ENCODE measurements at places on chromosomes 4 and X.

GRCh38 chr4:152579107-152579764 lies 43.3 kb upstream of the FBXW7 start:
- DNase-seq = no peak

GRCh38 chr4:47538825-47539154 lies 53.7 kb downstream of the ATP10D start:
- DNase-seq = no peak

DNA sequence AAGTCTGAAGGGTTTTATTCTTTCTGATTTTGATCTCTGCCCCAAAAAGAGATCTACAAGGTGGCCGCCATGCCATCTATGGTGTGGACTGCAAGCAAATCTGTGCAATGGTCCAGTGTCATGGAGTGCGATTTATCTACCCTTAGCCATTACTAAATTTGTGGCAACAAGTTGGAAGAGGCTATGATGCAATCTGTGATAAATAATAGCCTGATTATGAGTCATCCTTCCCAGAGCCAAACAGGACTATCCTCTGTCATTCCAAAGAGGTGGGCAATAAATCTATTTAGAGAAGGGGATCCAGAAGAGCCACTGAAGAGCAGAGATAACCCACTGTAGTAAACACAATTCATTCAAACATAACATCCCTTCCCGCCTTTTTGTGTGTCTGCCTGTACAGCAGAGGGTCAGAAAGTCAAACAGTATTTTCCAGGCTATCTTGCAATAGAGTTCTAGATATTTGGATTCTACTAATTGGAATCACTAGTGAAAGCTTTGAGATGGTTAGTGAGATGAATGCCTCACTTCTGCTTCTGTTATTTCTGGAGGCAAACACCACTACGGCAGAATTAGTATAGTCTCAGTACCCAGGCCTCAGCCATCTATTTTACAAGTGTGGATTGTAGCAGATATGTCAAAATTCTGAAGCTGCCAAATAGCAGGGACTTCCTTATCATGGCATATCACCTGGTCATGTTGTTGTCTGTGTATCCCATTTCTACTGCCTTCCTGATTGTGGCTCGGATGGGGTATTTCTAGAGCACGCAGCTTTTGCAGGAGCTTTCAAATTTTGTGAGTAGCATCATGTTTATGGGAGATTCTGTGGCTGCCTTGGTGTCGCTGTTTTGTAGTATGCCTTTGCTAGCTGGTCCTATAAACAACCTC lies 192.0 kb downstream of the SMIM20 start:
- no peak for DNase-seq

GRCh38 chr4:71300964-71301363 lies 37.9 kb upstream of the SLC4A4 start:
- DNase-seq = no peak

DNA sequence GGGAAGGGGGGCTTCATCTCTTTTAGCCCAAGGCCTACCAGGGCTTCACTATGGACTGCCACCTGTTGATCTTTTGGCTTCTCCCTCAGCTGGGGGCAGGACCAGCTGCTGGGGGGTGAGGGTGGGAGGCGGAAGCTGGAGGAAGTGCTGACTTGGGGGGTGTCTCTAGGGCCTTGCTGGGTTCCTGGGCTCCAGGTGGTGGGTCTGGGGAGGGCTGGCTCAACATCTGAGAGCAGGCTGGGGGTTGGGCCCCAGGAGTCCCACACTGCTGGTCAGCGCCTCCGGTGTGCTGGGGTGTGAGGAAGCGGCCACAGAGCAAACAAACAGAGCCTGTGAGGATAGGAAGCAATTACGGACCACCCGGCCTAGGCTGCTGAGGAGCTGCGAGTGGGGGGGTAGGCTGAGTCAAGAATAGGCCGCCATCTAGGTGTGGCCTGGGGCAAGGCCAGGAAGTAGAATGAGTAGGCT lies 85.7 kb downstream of the EFNB1 start:
- no peak for DNase-seq

DNA sequence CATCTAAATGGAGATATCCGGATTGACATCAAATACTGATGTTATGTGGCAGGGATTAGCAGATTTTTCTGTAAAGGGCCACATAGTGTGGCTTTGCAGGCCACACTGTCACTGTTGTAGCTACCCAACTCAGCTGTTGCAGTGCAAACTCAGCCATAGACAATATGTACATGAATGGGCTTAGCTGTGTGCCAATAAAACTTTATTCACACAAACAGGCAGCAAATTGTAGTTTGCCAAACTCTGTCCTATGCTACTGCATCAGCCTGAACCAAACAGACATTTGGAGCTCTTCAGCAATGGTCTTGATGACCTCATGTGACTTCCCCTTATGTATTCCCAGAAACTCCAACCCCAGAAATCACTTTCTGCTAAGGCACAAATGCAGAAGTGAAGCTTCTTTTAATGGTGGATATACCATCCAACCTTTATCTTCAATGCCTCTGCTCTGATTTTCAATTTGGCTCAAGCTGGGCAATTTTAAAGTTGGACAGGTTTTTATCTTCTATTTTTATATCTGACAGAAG lies 18.4 kb upstream of the TRPC5OS start:
- no peak for DNase-seq

DNA sequence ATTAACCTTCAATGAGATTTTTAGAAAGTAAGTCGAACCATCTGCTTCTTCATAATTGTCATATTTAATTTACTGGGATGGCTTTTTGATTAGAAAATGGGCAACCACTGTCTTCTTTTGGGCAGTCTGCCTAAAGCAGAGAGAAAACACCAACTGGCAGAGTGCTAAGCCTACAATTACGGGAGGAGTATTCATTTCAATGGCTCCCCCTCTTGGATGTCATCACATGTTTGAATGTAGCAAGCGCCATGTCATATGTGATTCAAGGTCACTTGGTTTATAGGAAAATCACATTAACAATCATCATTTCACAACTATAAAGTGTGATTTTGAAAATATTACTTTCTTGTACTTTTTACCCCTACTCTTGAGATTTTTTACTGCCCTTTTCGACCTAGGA lies 261.9 kb downstream of the FRMPD4 start:
- DNase-seq = no peak

- DNase-seq = no peak
These were observed 1209.7 kb upstream of the PABPC4L start for GRCh38 chr4:135411251-135411650.

- no peak for DNase-seq
These were observed 34.7 kb upstream of the ENPP6 start for GRCh38 chr4:184252136-184253071.

- DNase-seq = no peak
These were observed 62.2 kb downstream of the ANXA3 start for GRCh38 chr4:78613522-78614321.

GRCh38 chrX:88982933-88983332 lies 235.9 kb downstream of the CPXCR1 start:
- no peak for DNase-seq

GRCh38 chrX:154742613-154743012 lies 8.3 kb downstream of the GAB3 start:
- DNase-seq = no peak

- DNase-seq = no peak
These were observed 224.5 kb downstream of the PCDH18 start for GRCh38 chr4:137307806-137308205.

DNA sequence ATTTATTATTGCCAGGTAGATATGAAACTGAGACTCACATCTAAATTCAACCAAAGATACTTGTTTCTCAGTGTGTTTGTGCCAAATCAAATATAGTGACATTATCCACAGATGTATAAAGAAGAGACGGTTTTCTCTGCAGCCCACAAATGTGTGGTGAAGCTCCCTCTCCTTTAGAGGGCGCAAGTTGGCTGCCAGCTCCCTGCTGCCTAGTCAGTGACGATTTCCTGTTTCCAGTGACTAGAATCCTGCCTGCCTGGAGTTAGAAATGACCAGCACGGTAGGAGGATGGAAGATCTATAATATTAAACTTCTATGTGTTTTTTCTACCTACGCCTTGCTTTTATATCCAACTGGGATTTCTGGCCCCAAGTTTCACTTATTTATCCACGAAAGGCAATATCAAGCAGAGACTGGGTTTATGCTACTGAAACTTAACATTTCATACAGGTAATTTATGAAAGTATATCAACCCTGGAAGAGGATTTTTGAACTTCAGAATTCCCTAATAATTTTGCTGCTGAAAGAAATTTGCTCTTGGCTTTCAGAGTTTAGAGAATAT lies 1793.7 kb upstream of the TENM3 start:
- no peak for DNase-seq

GRCh38 chrX:107119283-107119682 lies 661 bp upstream of the RBM41 start:
- DNase-seq = no peak

DNA sequence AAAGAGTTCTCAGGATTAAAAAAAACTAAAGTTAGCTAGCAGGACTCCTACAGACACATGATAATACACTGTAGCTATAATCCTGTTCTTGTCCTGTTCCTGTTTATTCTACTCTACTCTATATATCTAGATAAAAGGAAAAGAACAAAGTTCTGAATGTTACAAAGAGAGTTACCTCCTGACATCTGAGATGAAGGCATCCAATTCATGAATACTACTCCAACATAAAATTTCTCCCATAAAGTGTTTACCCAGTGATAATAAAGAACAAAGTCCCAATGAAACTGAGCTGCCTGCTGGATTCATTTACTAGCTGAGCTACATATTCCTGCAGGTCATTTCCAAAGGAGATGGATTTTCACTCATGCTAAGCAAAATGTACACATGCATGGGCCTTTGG lies 27.1 kb downstream of the SEPSECS start:
- no peak for DNase-seq

- no peak for DNase-seq
These were observed 569 bp upstream of the PDLIM5 start for GRCh38 chr4:94451051-94451694.

DNA sequence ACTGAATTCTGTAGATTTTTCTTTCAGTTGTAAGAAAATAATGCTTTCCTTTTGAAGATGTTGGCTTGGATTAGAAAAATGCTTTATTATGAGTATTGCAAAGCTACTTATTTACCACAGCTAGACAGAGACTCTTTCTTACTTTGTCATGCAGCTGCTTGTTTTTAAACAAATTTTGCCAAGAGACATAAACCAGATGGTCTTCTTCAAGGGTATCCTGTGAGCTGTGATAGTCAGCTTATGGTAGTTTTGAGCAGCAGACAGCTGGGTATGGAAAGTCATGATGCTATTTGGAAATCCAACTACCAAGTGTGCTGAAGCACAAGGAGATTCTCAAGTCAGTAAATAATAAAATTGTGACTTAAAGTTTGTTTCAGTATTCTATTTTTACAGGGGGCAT lies 941.5 kb downstream of the DMD start:
- no peak for DNase-seq

Data from NCI-H1930 (cell line).